ENCODE measurements at places on chromosomes 2 and 18. TPM values are rescaled to one million over a fixed set of nuclear protein-coding genes. Genes with fewer than 3 reads are reported as not detected.

The RAX gene
- total RNA-seq = not detected

The FSHR gene
- total RNA-seq = 0.17 TPM

The TTR gene
- 1.6 TPM for total RNA-seq

The CAPN14 gene
- total RNA-seq = 0.25 TPM

The ZC3H6 gene
- 22.0 TPM for total RNA-seq

The RGPD4 gene
- 0.05 TPM for total RNA-seq

The SERPINB4 gene
- total RNA-seq = not detected

DNA sequence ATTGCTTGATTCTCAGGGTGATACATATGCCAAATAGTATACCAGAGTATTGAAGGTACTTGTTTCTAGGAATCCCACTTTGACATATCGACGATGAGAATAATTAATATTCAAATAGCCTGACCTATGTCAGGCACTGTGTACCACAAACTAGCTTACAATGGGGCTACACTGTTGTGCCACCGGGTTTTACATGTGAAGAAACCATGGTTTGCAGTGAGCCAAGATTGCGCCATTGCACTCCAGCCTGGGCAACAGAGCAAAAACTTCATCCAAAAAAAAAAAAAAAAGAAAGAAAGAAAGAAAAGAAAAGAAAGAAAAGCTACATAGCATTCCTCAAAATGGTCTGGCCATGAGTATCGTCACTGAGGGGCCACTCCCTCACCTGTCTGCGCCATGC lies 25.5 kb downstream of the GYPC start:
- no peak for DNase-seq

- DNase-seq = no peak
Observed at GRCh38 chr18:13492314-13492713, 234.0 kb downstream of the FAM210A start.

DNA sequence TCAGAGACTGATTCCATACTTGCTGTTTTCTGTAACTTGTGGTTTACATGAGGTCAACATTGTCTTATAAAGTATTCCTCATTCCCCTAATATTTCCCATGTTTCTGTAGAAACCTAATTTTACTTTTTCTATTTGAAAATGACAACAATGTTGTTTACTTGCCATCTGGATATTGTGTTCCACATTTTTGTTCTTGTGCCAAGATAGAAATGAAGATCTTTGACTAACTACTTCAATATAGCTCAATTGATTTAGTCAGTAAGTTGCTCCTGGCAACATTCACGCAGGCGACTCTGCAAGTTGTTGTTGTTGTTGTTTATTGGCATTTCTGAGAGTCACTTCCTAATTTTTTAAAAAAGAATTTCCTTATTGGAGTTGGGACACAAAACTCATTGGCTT lies 69.5 kb downstream of the CAVIN2 start:
- no peak for DNase-seq

- no peak for DNase-seq
Observed at GRCh38 chr2:182018218-182018617, 32.6 kb downstream of the PPP1R1C start.

- DNase-seq = no peak
Observed at GRCh38 chr18:31490387-31490786, 7.6 kb upstream of the DSG2 start.

DNA sequence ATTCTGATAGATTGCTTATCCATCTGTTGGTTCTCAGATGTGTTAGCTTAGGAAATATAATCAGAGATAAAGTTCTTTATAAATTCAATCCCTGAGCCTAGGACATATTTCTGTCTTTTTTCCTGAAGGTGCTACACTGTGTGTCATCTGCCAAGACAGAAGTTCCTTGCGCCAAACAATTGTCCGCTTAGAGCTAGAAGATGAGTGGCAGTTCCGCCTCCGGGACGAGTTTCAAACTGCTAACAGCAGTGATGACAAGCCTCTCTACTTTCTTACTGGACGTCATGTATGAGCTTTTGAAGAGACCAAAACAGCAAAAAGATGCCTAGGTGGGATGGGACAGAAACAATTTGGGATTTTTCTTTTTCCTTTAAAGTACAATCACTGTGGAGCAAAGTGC lies 78.0 kb downstream of the ESCO1 start:
- no peak for DNase-seq

DNA sequence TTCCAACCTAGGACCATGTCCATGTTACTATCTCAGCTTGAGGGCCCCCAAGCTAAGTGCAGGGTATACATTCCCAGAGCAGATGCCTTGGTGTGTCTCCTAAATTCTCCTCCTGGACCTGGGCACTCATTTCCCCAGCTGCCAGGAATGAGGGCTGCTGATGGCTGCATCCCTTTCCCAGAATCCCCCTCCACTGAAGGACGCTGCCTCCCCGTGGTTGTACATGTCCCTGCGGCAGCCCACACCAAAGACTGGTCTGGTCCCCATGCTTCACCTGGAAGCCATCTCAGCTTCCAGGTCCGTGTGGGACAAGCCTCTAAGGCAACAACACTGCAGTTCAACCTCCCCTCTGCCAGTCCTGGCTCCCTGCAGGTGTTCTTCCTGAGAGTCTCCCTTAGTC lies 14.6 kb downstream of the TMEM163 start:
- DNase-seq = no peak
